ENCODE measurements at places on chromosomes 11 and 22.
A peak's percentile ranks its signal among the peaks of the same experiment; 100 is the strongest.

DNA sequence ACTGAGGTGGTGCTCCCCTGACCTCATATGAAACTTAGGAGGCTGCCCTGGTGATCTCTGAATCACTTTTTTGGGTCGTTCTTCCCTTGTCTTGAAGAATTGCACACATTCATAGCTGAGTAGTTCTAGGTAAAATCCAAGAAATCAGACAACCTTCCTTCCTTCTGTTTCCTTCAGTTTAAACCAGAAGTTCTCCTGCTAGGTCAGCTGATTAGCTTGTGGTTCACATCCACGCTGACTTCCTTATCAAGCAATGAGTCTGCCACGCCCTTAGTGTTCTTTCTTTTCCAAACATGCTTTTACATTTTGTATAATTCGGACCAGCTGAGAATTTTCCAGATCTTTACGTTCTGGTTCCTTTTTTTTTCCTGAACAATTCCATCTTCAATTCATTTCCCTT, 892.8 kb downstream of the NTM start:
- no peak for DNase-seq

DNA sequence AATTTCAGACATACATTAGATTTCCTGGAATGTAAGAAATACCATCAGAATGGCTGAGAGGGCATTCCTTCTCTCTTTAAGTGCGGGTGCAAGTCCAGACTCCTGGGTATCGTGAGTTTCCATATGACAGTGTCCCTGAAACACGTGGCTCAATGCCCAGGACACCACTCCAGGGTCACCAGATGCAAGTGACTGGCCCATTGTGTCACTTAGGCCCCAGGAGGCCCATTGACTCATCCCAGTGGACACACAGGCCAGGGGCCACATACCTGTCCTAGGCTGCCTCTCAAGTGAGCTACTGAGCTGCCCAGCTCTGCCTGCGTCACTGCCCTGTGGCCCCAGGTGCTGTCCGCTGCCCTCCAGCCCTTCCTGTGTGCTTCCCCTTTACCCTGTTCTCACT, 18.5 kb downstream of the FBLN1 start:
- DNase-seq = no peak

DNA sequence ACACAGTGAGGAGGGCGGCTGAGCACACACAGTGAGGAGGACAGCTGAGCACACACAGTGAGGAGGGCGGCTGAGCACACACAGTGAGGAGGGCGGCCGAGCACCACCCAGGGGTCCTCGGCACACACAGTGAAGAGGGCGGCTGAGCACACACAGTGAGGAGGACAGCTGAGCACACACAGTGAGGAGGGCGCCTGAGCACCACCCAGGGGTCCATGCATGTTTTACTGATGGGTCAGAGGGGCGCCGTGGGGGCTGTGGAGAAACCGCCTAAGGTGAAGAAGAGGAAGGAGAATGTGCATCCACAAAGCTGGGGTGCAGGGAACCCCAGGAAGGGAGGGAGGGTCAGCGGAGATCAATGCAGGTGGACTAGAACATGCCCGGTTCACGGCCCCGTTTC, 461.8 kb downstream of the BRD1 start:
- DNase-seq = no peak

DNA sequence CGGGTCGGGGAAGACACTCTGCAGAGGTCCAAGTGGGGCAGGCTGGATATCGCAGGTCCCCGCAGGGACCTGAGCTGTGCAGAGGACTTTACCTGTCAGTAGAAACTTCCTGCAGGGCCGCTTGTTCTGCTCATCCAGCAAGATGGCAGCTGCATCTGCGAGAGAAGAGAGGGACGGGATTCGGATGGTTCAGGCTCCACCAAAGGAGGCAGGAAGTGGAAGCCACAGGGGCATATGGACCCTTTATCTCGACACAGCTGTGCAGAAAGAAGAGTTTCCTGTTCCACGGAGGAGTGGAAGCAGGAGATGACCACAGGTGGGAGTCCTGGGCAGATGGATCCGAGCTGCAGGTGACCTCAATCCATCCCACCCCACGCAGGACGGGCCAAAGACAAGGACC, 22.5 kb downstream of the CABP7 start:
- DNase-seq = no peak

GRCh38 chr11:40188848-40189247, 1270.6 kb downstream of the LRRC4C start:
- DNase-seq = no peak

DNA sequence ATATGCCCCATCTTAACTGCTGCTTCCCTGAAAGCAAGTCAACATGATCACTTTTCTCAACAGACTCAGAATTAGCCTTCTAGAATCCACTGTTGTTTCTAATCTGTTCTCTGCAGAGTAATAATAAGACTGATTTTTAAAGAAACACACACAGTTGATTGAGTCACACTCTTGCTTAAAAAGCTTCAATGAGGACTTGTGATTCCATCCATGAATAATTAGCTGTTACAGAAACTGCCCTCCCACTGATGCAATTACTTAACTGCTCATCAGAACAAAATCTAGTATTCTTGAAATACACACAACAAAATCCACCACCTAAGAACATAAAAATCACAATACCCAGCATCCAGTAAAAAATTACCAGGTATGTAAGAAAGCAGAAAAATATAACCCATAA, 100.5 kb upstream of the TIMP3 start:
- no peak for DNase-seq

GRCh38 chr11:129041611-129042018, 98.9 kb upstream of the TP53AIP1 start:
- no peak for DNase-seq

DNA sequence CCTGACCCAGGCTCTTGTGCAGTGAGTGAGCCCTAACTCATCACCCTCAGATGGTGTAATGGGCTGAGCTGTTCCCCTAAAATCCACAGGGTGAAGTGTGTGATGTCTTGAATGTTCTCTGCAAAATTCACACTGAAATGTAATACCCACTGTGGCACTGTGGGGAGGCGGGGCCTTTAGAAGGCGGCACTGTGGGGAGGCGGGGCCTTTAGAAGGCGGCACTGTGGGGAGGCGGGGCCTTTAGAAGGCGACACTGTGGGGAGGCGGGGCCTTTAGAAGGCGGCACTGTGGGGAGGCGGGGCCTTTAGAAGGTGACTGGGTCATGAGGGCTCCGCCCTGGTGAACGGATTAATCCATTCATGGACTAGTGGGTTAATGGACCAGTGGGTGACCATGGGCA, 33.0 kb downstream of the CHID1 start:
- DNase-seq = no peak

DNA sequence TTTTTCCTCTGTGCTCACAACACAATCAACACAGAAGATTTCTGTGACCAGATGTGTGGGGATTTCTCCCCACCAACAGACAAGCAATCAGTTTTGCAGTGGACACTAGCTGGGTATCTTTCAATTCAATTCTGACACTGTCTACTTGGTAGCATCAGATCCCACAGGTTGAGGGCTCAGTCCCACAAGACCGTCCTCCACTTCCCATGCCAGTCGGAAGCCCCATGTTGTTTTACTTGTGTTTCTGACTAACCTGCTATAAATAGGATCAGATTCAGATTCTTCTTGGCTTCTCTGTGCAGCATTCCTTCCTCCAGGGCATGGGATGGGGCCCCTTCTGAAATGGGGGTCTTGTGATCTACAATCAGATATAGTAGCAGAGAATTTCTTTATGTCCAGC, 19.6 kb downstream of the ACER3 start:
- DNase-seq = no peak

GRCh38 chr22:40273319-40273718, 73.0 kb upstream of the ADSL start:
- DNase-seq = no peak

- DNase-seq = no peak
These were observed 38.2 kb upstream of the PAK1 start for GRCh38 chr11:77512092-77512491.

DNA sequence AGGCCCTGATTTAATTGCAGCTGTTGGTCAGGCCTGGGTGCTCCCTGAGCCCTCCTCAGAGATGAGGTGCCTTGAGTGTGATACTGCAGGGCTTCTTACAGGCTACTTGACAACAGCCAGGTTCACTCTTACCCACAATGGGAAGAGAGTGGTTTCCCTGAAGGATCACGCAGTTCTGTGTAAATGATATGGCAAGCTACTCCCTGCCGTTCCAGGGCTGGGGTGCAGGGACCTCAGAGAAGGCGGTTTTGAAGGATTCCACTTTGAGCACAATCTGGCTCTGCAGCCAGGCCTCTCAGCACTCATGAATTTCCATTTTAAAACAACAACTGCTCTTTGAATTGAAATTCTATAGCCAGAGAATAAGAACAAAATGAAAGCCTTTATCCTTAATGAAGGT, 92.9 kb downstream of the SLC17A6 start:
- DNase-seq = no peak

DNA sequence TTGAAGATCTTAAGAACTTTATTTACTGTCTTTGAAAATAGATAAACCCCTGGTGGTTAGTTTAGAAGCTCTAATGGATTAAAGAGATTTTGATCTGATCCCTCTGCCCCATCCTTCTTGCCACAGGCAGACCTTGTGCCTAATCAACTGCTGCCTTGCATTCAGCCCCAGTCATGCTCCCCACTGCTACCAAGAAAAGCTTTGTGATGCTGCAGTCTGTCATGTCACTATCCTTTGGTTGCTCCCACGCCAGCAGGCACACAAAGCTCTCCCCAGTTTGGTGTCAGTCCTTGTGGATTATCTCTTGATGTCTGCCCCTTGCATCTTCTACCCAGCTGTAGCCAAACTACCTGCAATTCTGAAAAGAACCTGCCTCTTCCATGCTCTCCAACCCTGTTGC, 112.2 kb downstream of the MTNR1B start:
- DNase-seq = no peak

GRCh38 chr22:41048791-41049717, 43.3 kb upstream of the EP300 start:
- no peak for DNase-seq

DNA sequence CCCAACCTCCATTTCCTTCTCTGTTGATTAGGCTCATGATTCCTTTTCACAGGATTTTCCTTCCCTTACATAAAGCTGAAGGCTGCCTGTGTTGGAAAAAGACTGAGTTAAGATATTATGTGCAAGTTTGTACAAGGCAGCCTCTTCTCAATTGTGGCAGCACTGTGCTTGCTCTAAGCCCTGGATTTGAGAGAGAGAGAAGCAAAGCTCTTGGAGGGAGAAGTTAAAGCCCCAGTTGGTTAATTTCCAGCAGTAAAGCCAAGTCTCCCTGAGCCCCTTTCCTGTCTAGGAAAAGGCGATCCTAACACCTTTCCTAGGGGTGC, 128.3 kb upstream of the SESN3 start:
- DNase-seq = no peak

- DNase-seq = no peak
These were observed 561.8 kb upstream of the CADM1 start for GRCh38 chr11:116065986-116066385.

- DNase-seq = no peak
These were observed 3.6 kb downstream of the PRDX5 start for GRCh38 chr11:64321533-64321932.

DNA sequence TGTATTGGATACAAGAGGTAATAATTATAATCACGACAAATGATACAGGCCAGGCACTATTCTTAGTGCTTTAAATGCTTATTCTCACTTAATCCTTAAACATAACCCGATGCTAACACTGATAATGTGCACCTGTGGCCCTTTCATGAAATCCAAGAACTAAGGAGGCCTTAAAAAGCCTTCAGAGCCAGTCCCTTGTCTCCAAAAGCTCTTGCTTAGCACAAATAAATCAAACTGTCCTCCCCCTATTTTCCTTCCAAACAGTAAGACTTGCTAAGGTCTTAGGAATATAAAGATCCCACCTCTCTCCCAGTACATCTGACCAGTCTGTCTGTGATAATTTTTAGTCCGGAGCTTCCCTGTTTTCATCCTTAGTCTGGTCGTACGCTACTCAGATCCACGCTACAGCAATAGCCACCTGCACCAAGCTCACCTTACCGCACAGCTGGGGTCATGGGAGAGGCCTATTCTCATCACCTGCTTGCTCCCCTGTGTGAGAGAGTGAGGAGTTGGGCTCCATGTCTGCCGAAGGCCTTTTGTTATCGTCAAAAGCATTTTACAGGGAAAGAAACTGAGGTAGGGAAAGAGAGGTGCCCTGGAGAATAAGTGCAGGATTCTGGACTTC, 16.9 kb downstream of the FXYD6 start:
- DNase-seq = no peak

DNA sequence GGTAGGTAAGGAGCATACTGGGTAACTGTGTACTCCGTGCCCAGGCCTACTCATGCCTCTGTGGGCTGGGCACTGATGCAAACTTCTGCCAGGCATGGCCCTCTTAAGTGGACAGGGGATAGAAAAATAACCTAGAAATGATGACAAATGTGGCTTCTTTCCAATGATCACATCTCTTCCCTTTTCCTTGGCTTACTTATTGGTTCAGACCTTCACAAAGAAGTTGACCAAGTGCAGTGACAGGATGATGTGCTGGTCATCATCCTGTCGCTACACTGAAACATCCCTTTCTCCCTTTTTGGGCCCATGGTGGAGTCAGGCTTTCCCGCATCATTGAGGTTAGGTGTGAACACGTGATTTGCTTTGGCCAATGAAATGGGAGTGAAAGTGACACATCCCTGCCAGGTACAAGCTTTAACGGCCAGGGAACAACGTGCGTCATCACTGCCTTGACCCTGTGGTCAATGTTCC, 31.8 kb upstream of the APOBEC3A start:
- DNase-seq = no peak

DNA sequence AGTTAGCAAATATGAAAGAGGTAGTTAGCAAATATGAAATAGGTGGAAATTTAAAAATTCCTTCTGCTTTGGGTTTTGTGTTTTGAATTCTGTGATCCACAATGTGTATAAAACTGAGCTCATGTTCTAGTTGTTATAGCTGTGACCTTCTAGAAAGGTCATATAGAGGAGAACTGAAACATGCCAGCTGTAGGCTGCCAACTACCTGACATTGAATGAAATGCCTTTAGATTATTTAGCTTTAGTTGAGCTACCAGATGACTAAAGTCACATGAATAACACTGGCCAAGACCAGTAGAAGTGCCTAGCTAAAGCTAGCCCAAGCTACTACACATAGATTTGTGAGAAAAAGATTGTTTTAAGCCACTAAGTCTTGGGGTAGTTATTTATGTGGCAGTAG, 5.8 kb upstream of the TCN1 start:
- no peak for DNase-seq

DNA sequence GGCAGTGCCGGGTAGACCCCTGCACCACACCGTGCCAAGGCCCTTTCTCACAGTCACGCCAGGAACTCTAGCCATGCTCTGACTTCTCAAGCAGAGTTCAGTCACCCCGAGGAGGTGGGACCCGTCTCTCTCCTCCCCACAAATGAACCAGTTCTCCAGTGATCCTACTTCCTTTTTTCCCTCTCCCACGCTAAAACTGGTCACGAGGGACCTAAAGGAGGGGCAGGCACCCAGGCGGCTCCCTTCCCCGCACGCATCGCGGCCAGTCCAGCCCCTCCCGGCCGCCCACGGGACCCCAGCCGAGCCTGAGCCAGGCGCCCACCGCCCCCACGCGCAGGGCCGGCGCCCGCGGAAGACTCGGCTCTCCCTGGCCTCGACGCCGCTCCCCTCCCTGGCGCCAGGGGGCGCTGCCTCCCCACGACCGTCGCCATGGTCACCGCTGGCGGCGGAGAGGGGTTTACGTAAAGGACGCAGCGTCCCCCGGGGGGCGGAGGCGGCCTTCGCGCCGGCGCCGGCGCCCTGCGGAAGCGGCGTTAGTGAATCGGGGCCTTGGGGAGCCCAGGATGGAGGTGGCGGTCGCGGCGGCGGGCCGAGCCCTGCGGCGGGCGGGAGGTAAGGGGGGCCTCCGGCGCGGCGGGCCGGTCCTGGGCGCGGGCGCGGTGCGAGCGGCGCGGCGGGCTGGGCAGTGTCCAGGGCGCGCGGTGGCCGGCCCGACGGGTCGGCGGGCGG, at the start of gene DAGLA:
TSS of gene DAGLA (plus strand) at position 499 of the 729 bp plus-strand sequence. CDS start 39,765 bp downstream, outside the sequence.
- DNase-seq = peak; percentile 62

- DNase-seq = no peak
These were observed 38.6 kb upstream of the PRR5 start for GRCh38 chr22:44663256-44663999.

GRCh38 chr11:68354148-68354872, 41.9 kb downstream of the LRP5 start:
- DNase-seq = no peak

Data from stimulated activated CD4-positive, alpha-beta T cell treated with anti-CD3 and anti-CD28 coated beads, TNF-alpha, amount 100 ng/mL, for 4 hours (primary cell).